C1 segment of cervical spinal cord (tissue), 14 donors: ENCODE measurements at places on chromosomes 1 and 21.

- DNase-seq = no peak
Observed at GRCh38 chr21:44750675-44751025, 39.3 kb upstream of the TSPEAR start.

DNA sequence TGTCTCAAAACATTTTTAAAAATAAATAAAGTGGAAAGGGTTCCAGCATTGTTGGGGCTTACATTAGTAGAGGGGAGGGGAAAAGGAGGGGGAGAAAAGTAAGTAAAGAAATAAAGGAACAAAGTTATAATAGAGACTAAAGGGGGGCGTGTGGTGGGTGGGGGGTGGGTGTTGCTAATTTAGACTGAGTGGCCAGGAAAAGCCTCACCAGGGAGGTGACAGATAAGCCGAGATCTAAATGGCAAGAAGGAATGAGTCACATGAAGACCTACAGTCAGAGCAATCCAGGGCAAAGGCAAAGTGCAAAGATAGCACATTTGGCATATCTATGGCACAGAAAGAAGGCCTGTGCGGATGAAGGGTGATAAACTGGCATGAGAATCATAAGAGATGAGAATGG is 7.5 kb downstream of the MPL start:
- DNase-seq = no peak

DNA sequence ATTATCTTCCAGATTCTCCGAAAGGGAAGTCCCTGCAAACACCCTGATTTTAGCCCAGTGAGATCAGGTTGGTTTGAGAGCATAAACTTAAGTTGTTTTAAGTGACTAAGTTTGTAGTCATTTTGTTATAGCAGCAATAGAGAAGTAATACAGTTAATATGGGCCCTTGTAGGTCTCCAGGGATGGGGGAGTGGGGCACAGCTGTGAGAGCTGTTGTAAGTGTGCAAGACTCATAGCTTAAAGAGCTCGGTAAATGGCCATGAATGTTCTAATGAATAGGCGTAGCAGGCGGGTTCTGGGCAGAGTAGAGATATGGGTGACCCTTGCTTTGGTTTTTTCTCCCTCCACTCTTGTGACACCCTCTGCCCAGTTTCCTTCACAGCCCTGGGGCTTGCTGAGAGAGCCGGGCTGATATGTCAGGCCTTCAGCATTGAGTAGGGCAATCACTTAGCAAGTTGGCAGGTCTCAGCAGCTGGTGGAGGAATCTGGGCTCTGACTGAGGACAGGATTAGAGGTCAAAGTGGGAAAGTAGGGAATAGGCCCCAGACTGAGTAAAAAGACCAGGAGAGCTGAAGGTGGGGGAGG is 16.0 kb upstream of the ID3 start:
- DNase-seq = no peak

DNA sequence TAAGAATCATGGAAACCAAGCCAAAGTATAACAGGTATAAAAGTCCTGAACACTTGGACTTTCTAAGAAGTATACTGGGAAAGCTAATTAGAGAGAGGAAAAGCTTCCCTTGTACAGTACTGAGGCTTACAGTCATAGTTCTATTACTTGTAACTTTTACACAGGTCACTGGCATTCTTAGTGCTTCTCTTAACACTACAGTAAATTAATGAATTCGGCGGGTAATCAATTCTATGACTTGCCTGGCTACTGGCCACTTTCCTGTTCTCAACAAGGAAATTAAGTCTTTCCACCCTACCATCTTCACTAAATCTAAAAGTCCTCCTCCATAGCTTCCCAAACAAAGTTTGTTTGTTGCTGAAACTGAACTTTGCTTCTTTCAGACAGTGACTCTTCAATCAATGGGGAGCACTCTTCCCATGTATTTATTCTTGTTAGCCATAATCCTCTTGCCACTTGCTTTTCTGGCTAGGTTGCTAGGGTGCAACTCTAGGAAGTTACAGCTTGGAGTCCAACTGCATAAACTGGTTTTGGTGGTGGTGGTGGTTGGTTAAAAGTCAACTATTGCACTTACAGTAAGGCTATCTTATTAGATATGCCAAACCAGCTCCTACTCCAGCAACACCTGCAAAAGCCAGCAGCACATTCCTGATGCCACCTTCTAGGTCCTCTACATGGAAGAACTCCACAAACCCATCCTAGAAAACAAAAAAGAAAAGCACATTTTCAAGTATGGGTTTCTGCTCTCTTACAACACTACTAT is 2.4 kb downstream of the MCL1 start:
- DNase-seq = no peak

DNA sequence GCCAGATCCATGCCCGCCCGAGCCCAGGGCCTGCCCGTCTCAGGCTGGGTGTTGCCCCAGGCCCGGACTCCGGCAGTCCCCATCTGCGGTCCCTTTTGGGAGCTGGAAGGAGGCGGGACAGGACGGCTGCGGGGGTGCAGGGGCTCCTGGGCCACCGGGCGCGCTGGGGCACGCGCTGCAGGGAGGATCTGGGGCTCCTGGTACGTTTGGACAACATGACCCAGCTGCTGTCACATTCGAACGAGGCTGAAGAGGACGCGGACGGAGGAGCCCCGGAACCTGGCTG is 6.6 kb upstream of the CALML6 start:
- no peak for DNase-seq
